Stimulated activated memory B cell treated with anti-CD40 and anti-IgM and Interleukin-4, amounts not matched to agents 10 μg/mL and 1 μg/mL and 100 μg/mL, for 72 hours (primary cell): ENCODE measurements at places on chromosomes 6 and 20.

GRCh38 chr6:5905431-5906339 is 101.0 kb downstream of the NRN1 start:
- no peak for ATAC-seq

DNA sequence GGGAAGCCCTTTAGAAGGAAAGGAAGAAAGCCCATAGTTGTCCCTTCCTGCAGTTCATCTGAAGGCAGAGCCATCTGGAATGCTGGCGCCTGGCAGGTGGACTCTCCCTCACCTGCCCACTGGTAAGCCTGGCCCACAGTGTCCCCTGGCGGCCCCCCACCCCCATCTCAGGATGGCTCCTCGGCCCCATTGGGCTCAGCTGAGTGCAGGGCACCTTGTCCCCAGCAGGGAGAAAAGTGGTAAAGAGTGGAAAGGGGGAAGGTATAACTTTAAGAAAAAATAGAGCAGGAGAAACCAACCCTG is 12.6 kb downstream of the SS18L1 start:
- no peak for ATAC-seq

DNA sequence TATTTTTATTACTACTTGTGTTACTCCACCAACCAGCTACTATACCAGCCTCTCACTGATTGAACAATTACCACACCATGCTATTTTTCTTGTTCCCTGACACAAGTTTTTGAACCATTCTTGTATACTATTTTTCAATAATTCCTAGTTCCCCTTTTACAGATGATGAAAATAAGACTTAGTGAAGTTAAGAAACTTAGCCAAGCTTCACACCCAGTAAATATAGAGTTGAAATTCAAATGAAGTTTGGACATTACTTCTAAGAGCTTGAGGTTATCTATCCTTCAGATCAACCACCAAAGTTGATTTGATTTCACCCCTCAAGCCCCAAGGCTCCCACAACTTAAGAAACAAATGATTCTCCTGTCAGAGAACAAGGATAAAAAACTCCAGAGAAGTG is 13.1 kb upstream of the BCAS1 start:
- ATAC-seq: peak; percentile 47

DNA sequence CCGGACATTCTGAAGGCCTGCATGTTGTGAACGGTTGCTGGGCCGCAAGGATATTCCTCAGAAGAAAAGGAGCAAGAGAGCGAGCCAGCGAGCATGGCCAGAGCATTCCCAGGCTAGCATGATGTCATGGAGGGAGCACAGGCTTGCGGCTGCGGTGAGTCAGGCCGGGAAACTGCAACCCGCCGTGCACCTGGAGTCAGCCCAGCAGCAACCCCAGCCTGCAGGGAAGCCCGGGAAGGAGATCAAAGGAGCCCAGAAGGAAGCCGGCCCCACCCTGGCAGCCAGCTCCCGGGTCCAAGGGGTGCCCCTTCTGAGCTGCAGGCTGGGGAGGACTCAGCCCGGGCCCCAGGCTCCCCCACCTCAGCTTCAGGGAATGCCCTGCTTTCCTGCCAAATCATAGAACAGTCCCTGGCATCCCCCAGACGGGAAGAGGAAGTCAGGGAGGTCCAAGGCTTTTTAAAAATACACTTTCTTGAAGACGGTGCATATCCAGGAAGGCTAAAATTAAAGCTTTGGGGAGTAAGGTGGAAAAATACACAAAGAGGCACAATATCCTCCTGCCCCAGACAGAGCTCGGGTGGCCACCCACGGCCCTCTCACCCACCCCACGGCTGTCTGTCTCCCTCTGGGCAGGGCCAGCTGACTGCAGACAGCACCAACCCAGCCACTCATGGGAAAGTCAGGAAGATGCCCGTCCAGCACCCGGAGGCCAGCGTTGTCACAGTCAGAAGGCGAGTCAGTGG is 53.7 kb downstream of the BMP7 start:
- ATAC-seq: peak; percentile 44

DNA sequence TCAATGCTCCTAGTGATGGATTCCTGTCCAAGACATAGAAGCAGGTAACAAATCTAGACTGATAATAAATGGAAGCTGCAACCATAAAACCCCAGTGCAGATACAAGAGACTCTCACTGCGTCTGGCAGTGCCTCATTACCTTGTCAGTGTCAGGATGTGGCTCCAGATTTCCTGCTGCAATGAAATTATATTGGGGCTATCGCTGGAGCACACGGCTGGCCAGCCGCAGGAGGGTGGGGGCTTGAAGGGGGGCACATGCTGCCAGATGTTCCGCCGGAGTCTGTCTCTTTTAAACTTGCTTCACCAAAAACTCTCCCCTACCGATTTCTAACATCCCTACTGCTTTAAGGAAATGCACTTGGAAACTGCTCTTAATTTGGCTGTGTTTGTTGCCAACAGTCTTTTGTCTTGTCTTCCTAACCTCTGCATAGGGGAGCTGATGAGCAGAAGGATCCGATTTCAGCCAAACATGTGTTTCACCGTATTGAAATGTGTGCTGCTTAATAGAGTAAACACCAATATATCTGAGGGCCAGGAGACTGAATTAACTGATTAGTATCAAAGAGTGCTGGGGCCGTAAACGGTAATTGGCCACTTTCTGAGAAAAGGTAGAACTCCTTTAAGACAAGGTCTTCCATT is 102.2 kb upstream of the EXOC2 start:
- ATAC-seq: no peak

GRCh38 chr20:31747640-31748039 is 8.6 kb downstream of the TPX2 start:
- ATAC-seq: no peak
